Stromal cell of bone marrow (primary cell): ENCODE measurements at places on chromosomes 13 and 19.

DNA sequence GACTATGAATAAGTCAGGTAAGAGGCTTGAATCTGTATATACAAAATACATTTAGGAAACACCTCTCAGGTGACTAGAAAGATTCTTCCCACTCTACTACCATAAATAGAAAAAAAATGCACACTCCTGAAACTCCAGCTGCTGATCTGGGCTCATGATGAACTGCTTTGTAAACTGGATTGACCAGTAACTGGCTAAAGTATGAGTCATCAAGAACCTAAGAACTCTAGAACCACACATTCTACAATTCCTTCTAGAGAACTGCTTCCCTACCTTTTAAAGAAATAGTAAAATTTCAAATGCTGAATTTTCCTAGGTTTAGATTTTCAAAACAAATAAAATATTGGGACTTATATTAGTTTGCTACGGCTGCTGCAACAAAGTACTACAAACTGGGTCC lies 55.2 kb downstream of the ELF1 start:
- DNase-seq, result no peak

DNA sequence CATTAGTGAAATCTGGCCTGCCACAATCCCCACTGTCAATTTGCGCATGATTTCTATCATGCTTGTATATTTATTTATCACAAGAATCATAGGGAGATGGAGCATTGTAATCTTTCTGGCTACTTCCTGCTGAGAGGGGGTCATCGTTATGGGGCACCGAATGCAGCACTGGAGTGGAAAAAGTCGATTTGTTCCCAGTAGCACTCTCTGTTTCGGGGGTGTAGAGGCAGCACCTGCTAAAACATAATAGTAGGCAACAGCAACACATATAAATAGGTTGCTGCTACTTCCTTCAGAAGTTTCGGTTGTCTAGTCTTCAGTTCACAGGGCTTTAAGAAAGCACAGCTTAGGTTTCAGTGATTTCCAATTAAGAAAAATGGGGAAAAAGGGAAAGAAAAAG lies 23.4 kb upstream of the CEACAM21 start:
- no peak for DNase-seq

DNA sequence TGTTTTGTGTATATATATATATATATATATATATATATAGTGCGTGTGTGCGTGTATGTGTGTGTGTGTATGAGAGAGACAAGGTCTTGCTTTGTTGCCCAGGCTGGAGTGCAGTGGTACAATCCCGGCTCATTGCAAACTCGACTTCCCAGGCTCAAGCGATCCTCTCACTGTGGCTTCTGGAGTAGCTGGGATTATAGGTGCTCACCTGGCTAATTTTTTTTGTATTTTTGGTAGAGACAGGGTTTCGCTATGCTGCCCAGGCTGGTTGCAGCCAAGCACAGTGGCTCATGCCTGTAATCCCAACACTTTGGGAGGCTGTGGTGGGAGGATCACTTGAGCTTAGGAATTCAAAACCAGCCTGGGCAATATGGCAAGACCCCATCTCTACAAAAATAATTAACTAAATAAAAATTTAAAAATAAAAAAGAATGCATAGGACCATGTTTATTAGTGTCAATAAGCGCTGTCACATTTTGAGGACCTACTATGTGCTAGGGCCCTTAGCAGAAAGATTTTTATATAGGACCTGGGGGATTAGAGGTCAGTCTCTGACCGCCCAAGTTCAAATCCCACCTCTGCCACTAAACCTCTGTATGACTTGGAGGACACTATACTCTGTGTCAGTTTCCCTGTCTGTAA lies 1.8 kb downstream of the PVR start:
- DNase-seq, result no peak

- no peak for DNase-seq
These were observed 345.9 kb downstream of the GPC5 start for GRCh38 chr13:91744284-91744683.

DNA sequence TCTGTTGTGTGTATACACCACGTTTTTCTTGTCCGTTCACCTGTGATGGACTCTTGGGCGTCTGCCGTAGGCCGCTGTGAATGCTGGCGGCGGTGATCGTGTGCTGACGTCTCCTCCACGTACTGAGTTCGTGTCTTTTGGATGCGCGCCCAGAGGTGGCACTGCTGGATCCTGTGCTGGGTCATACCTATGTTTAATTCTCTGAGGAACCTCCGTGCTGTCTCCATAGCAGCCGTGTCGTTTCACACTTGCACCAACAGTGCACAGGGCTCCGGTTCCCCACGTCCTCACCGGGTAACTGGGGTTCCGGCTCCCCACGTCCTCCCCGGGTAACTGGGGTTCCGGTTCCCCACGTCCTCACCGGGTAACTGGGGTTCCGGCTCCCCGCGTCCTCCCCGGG lies 56.2 kb downstream of the ATP11A start:
- DNase-seq, result no peak

GRCh38 chr19:33094436-33095067 lies 13.6 kb downstream of the GPATCH1 start:
- no peak for DNase-seq
